ENCODE measurements at places on chromosomes 13 and 19.

DNA sequence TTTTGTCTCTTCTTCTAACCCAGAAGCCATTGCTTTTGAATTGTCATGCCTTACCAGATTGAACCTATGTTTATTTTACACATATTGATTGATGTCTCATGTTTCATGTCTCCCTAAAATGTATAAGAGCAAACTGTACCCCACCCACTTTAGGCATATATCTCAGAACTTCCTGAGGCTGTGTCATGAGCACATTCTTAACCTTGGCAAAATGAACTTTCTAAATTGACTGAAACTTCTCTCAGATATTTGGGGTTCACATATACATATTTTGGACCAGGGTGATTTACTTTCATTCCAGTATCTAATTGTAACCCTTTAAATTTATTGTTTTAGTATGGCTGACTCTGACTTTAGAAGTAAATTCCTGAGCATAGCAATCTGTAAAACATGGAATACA lies 723.9 kb upstream of the PCDH20 start:
- no peak for DNase-seq

- DNase-seq: no peak
Observed at GRCh38 chr13:49326222-49326917, 78.6 kb downstream of the CDADC1 start.

- DNase-seq: no peak
Observed at GRCh38 chr19:8245869-8246835, 37.0 kb downstream of the CERS4 start.

DNA sequence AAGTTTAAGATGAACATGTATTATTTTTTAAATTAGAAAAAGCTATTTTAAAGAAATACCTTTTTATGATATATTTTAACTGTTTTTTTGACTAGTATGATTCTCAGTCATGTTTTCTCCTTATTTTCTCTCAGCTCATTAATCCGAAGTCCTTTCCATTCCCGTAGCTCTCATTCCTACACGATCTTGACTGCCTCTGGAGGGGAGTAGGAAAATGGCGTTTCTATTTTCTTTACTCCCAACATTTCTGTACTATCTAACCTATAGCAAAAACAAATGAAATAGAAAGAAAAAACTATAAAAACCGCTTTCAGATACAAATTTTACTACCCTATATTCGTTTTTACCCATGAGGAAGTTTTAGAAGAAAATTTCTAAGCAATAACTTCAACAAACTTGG lies 343.8 kb downstream of the RBM26 start:
- no peak for DNase-seq

- DNase-seq: no peak
Observed at GRCh38 chr19:49855676-49856573, 5.0 kb downstream of the PTOV1 start.

DNA sequence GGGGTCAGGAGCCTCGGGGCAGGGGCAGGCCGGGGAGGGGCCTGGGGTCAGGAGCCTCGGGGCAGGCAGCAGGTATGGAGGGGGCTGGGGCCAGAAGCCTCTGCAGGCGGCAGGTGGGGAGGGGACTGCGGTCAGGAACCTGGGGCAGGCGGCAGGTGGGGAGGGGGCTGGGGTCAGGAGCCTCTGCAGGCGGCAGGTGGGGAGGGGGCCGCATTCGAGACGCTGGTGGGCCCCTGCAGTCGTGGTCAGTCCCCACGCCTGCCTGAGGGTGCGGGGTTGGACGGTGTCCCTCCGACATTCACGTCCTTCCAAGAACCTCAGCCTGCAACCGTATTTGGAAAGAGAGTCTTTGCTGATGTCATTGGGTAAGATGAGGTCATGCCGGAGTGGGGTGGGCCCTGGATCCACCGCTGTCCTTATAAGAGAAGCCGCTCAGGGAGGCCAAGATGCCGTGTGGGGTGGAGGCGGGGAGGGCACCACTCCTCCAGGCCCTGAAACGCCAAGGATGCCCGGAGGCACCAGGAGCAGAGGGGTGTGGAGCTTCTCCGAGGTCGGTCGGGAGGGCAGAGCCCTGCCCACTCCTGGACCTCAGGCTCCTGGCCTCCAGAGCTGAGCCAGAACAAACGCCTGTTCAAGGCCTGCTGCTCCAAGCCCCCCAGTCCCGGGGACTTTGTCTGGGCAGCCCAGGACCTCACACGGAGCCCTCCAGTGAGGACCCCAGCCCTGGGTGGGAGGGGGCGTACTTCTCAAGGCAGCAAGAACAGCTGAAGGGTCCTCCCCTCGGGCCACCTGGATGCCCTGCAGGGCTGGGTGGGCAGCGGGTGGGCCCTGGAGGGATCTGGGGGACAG lies 30.1 kb downstream of the PIP5K1C start:
- DNase-seq: no peak

GRCh38 chr13:42969565-42970172 lies 22.4 kb downstream of the EPSTI1 start:
- peak; percentile 42 for DNase-seq

GRCh38 chr19:12665281-12665573 lies 1.3 kb downstream of the MAN2B1 start:
- peak; percentile 12 for DNase-seq

GRCh38 chr13:49669735-49670309 lies 21.5 kb downstream of the EBPL start:
- peak; percentile 52 for DNase-seq

DNA sequence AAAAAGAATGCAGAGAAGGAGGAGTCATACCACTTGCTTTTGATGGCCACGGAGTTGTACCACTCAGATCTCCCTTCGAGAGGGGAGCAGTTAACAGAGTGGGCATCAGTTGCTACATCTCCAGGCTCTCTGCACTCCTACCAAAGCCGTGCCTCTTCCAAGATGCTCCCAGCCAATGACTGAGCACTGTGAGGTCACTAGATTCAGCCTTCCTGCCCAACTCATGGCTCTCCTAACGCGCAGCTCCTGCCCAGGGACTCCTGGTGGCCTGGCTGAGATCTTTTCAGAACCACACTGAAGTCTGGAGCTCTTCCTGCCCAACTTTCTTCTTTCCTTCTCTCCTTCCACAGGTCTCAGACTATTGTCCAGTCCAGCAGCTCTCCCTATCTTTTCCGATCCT lies 66.7 kb downstream of the LHFPL6 start:
- no peak for DNase-seq

DNA sequence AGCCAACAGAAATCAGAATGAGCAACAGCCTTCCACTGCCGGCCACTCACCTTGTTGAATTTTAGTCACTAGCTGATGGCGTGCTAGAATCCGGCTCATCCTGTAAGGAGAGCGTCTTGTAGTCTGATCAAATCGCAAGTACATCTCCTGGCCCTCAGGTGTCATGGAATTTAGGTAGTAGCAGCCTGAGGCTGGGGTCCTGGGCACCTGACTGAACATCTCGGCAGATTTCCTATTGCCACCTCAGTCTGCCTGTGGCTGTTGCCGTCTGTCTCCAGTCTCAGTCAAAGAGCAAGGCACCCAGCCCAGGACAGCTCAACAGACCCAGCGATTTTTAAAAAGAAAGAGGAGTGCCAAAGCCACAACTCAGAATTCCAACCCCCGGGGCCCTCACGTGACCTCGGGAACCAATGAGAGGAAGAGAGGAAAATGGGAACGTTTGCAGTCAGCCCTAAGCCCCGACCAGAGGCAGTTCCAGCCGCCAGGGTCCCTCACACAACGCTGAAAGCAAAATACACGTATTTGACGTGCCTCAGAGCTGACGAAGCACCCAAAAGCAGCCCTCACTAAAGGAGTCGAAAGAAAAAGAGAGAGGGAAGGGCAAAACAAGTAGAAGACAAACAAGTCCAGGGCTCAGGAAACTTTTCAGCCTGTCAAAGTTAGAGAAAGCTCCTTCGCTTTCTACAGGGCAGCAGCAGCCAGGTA lies at the start of gene STARD13:
Gene STARD13 (minus strand): TSS at position 336 of the 705 bp plus-strand sequence. CDS start 117 bp downstream, at position 219.
- peak; percentile 93 for DNase-seq

DNA sequence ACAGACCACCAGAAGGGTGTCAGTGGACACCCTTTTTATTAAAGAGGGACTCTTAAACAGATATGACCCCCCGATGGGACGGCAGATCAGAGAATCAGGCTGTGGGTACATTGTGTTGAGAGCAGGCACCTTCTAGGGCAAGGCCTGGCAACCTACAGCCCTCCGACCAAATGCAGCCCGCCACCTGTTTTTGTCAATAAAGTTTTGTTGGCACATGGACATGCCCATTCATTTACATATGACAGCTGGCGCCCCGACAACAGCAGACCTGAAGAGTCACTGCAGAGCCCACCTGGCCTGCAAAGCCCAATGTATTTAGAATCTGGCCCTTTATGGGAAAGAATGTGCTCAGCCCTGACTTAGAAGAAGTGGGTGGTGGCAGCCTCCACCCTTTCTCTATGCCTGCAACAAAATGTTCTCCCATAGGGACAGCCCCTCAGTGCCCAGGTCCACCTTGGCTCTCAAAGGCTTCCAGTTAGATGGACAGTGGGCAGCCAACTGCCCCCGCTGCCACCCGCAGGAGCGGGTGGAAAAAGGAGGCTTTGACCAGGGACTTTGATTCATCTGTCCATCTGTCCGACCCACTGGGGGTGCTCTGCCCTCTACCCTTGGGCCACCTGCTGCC lies 184.9 kb downstream of the PTPRS start:
- no peak for DNase-seq

- no peak for DNase-seq
Observed at GRCh38 chr19:10701955-10702525, 801 bp downstream of the QTRT1 start.

- DNase-seq: no peak
Observed at GRCh38 chr13:46119883-46120614, 15.2 kb upstream of the CPB2 start.

- no peak for DNase-seq
Observed at GRCh38 chr19:33000510-33000909, 28.5 kb downstream of the FAAP24 start.

DNA sequence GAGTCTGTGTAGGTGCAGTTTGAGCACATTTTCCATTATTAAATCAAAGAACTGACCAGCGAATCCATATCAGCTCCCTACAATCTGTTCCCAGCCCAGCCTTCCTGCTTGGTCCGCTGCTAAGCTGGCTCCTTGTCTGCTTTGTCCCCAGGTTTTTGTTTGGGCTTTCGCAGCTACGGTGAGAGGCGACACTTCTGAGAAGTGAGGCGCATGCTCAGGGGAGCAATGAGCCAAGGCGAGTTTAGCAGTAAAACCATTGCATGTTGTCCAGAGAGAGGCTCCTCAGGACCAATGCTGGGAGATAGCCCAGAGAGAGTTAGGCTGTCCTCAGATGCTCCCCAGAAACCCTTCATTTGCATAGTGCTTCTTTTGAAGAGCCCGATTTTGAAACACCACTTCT lies 162.0 kb downstream of the ITGBL1 start:
- no peak for DNase-seq

- DNase-seq: peak; percentile 24
Observed at GRCh38 chr19:5588906-5589676, 21.3 kb upstream of the TINCR start.

GRCh38 chr19:8515317-8515716 lies 1.4 kb upstream of the ZNF414 start:
- no peak for DNase-seq

DNA sequence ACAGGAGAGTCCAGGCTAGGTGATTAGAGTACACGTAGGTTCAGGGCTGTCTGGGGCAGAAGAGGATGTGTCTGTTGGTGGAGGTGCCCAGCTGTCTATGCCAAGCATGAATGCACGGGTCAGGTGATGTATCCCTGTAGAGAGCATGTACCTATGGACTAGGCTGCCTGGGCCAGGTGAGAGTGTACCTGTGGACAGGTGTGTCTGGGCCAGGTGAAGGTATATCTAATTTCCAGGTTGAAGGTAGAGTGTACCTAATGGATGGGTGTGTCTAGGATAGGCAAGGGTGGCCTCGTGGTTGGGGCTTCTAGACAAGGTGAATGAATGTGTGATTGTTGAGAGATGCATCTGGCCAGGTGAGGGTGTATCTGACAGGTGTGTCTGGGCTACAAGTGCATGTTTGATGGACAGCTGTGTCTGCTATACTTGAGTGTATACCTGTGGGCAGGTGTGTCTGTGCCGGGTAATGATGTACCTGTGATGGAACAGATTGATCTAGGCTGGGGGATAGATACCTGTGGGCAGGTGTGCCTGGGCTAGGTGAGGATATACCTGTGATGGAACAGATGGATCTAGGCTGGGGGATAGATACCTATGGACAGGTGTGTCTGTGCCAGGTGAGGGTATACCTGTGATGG lies 15.5 kb upstream of the ZNF414 start:
- no peak for DNase-seq

DNA sequence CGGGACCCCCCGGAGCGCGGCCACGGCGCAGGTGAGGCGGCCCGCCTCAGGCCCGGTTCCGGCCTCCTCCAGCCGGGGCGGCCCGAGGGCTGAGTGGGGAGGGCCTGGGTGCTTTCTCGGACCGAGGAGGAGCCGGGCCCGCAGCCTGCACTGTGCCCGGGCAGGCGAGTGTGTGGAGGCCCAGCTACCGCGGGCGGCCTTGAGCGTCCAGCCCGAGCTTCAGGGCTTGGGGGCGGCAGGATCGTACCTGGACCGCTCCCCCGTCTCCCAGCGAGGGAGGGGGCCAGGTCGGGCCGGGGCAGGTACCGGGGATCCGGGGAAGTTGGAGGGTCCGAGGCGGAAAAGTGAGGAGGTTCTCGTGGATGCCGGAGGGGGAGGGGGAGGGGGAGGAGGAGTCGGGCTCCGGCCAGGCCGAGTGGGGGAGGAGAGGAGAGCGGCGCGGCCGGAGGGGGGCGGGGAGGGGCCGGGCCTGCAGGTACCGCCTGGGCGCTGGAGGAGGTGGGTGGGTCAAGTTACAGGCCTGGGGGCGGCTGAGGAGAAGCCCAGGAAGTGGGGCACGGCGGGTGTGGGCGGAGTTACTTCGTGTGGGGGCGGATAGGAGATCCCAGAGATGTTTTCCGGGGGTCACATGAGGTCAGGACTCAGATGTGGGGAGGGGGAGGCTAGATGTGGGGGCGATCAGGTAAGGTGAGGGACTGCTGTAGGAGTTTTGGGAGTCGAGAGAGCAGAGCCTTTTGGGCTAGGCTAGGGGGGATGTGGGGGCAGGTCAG lies 545 bp downstream of the NACC1 start:
- DNase-seq: no peak

DNA sequence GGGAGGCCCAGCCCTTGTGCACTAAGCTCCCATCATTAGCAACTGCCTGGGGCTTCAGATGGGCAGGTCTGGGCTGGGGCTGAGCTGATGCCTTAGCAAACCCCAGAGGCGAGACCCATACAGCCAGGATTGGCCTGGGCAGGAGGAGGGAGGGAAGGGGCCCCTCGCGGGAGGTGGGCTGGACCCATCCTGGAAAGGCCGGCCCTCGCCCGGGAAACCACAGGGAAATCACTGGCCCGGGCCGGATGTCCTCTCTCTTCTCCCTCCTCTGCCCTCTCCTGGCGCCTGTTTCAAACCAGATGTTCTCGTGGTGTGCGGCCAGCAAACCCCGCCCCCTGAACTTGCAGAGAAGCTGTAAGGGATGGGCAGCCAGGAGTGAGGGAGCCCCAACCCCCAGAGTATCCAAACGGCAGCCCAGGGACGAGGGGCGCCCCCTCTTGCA lies 43.1 kb downstream of the TMEM255B start:
- no peak for DNase-seq
